ENCODE measurements at places on chromosomes 6 and 20.

DNA sequence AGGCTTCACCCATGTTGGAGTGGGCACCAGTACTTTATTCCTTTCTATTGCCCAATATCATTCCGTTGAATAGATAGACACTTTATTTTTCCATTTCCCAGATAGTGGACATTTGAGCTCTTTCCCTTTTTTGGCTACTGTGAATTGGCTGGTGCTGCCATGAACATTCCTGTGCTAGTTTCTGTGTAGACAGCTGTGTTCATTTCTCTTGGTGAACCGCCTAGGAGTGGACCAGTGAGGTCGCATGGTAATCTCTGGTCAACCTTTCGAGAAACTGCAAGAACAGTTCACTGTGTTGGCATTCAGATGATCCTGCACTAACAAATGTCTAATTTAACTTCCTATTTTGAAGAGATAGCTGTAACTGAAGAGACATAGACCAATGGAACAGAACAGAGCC is 58.6 kb downstream of the RAMACL start:
- DNase-seq = no peak

DNA sequence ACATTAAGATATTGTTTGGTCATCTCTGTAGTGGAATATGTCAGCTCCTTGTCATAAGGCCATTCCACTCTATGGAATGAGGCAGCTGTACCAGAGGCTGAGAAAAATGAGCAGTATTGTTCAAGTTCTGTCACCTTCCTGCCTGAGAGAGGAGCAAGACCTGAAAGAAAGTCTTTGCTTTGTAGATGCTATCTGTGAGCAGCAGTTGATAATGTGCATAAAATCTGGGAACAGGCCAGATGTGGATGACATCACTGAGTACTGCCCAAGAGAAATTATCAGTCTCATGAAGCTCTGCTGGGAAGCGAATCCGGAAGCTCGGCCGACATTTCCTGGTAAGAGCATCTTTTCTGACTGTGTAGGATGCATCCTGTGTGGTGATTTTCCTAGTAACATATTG is 16.8 kb downstream of the RIPK1 start:
- DNase-seq = no peak

- peak; percentile 61 for DNase-seq
Observed at GRCh38 chr6:45710304-45710821, 305.3 kb downstream of the CLIC5 start.

- DNase-seq = no peak
Observed at GRCh38 chr6:107264357-107264840, 149.1 kb upstream of the BEND3 start.

DNA sequence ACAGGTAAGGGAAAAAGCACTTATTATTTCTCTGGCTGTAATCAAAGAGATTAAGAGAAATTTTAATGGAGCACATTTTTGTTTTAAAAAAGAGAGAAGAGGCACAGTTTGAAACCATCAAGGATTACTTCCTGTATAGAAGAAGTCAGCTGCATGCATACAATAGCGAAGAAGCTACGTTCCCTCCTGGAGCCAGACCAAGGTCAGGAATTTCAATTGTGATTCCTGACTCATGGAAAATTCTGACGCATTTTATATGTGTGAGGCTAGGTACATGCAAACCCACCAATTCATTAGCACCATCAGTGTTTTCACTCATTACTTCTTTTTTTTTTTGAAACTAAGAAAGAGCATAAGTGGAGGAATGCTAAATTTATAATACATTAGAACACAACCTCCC is 232.7 kb upstream of the SGK1 start:
- no peak for DNase-seq

DNA sequence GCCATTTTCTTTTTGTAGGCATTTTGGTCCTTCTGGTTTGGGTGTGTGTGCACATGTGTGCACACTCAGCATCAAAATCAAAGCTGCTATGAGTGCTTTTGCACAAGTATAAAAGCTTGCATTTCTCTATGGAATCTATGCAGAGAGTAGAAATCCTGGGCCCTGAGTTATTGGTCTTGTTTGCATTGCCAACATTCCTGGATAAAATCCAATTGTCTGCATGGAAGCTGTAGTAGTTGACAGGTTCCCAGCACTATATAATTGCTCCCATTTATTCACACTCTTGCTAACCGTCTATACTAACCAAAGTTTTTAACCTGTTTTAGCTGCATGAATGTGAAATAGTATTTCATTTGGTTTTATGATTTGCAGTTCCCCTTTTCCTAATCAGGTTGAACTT is 277.0 kb downstream of the FOXA2 start:
- no peak for DNase-seq

DNA sequence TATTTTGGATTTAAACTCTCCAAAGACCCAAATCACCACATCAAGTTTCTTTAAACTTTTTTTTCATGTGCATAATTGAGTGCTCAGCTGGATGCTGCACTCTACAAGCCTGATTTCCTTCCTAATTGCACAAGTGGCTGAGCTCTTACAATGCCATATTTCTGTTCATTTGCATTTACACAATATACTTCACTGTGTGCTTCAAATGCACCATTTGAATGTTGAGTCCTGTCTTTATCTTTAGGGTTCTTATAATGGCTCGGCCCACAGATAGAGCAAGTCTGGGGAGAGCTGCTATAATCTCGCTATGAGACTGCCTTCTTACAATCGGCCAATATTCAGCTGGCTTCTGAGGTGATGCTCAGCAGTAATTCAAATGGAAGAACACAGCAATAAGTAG is 200.6 kb upstream of the MAP3K7 start:
- DNase-seq = no peak

DNA sequence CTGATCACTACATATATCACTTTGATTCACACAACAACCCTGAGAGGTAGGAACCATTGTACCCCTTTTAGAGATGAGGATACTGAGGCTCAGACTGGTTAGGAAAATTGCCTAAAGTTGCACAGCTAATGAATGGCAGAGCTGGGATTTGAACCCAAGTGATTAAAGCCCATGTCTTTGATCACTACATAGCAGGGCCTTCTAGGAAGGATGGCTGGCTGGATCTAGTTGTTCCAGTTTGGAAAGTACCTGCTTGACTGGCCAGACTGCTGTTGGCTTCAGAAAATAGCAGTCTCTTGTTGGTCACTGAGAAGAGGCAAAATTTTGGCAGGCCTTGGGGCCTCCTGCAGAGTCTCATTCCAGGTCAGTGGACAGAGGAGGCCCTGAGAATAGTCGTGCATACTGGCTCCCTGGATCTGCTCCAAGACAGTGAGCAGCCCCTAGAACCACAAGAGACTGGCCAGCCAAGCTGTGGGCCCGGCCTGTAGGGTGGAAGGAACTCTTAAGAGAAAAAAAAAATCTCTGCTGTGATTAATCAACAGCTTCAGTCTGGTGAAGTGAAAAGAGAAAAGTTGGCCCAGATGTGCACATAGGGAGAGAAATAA is 17.5 kb downstream of the PPARD start:
- no peak for DNase-seq

GRCh38 chr6:37785663-37786270 is 33.8 kb upstream of the ZFAND3 start:
- no peak for DNase-seq

- DNase-seq = no peak
Observed at GRCh38 chr6:113182370-113183141, 674.6 kb upstream of the MARCKS start.

DNA sequence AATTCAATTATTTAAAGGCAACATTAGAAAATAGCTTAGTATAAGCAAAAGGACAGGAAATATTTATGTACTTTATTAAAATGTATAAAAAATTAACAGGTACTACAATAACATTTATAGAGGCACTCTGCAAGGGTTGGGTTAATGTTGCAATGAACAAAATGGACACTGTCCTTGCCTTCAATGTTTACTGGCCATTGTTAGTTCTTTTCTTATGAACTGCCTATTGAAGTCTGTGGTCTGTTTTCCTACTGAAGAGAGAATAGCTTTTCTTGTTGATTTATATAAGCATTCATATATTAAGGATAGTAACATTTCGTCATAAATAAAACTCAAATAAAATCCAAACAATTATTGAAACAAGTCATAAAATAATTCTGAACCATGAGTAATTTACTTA is 135.3 kb upstream of the BEND6 start:
- DNase-seq = no peak

DNA sequence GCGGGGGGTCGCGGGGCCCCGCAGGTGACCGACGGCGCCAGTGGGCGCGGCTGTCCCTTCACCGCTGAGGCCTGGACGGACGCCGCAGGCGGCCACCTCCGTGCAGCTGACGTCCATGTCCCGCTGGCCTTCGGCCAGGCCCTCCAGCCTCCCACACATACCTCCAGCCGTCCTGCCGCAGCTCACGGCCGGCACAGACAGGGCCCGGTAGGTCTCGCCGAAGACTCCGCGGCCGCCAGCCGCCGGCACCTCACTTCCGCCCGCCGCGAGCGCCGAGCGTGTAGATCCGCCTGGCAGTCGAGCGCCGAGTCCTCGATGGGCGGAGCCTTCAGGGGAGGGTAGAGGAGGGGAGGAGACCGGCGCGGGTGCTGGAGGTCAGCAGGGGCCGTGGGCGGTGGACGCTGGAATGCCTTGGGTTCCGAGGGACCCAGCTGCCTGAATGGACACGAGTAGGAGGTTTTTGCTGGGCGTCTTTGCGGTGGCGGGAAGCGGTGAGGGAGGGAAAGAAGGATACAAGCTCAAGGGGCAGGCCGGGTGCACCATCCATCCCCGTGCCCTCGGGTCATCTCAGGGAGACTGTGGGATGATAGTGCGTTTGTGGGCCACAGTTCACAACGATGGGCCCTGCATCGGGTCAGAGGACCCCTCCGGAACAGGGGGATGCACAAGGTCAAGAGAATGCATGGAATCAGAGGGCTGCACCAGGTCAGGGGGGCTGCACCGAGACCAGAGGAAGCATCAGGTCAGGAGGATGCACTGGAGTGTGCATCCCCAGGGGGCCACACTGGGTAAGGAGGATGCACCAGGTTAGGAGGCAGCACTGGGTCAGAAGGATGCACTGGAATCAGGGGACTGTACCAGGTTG is at the start of gene EXOC2:
TSS of gene EXOC2 (minus strand) at position 282 of the 865 bp plus-strand sequence. CDS start 55,321 bp downstream, outside the sequence.
- DNase-seq = peak; percentile 90

GRCh38 chr6:10268611-10269310 is 146.1 kb downstream of the TFAP2A start:
- no peak for DNase-seq

DNA sequence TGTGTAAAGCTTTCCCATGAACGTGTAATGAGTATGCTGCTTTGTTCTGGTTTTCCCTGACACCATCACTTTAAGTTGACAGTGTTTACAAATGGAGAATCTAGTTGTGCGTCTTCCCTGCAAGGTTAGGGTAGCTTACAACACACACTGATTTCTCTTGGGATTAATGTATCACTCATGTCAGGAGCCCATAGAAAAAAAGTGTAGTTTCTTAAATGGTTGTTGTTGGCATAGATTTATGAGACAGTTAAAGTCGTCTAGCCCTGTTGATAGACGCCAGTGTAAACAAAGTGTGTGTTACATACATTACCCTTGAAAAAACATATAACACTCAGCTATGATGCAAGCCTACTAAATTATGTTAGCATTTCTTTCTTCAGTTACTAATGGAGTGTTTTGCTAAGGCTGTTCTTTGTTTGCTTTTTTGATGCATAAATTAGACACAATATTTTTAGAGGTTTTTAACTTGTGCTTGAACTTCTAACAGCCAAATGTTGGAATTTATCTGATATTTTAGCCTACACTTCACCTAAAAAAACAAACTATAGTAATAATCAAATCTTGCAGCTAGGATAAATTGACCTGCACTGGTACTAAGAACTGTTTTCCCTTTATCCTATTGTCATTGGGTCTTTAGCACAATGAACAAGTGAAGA is 88.6 kb downstream of the RNF217 start:
- no peak for DNase-seq

GRCh38 chr20:63625771-63626423 is 1.0 kb downstream of the GMEB2 start:
- peak; percentile 48 for DNase-seq

GRCh38 chr20:48141660-48142515 is 356.6 kb upstream of the SULF2 start:
- DNase-seq = no peak

DNA sequence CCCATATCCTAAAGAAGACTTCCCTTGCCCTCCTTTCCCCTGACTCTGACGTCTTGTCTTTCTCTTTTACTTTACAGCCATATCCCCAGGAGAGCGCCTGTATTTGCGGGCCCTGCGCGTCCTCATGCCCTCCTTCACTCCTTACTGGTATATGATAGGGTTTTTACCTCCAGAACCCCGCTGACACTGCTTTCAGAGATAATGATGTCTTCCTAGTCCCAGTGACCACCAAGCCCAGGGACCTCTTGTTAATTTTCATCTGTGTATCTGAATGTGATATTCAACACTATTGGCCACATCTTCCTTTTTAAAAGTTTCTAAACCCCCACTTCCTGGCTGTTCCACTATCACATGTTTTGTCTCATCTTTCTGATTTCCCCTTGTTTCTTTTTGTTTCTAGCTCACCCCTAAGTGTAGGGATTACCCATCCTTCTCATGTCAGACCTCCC is 102.0 kb downstream of the HIVEP1 start:
- peak; percentile 30 for DNase-seq

GRCh38 chr6:46899659-46900058 is 22.1 kb downstream of the ADGRF5 start:
- DNase-seq = no peak

GRCh38 chr6:41059556-41059955 is 6.6 kb downstream of the APOBEC2 start:
- DNase-seq = no peak

- no peak for DNase-seq
Observed at GRCh38 chr6:77341058-77341986, 122.0 kb downstream of the HTR1B start.

- DNase-seq = no peak
Observed at GRCh38 chr6:854406-855118, 161.6 kb upstream of the EXOC2 start.

- peak; percentile 38 for DNase-seq
Observed at GRCh38 chr20:16821211-16822089, 73.3 kb downstream of the OTOR start.

- DNase-seq = peak; percentile 42
Observed at GRCh38 chr6:11538052-11538818, 686 bp downstream of the TMEM170B start.

- DNase-seq = peak; percentile 30
Observed at GRCh38 chr6:99364026-99364425, 14.6 kb upstream of the FAXC start.

DNA sequence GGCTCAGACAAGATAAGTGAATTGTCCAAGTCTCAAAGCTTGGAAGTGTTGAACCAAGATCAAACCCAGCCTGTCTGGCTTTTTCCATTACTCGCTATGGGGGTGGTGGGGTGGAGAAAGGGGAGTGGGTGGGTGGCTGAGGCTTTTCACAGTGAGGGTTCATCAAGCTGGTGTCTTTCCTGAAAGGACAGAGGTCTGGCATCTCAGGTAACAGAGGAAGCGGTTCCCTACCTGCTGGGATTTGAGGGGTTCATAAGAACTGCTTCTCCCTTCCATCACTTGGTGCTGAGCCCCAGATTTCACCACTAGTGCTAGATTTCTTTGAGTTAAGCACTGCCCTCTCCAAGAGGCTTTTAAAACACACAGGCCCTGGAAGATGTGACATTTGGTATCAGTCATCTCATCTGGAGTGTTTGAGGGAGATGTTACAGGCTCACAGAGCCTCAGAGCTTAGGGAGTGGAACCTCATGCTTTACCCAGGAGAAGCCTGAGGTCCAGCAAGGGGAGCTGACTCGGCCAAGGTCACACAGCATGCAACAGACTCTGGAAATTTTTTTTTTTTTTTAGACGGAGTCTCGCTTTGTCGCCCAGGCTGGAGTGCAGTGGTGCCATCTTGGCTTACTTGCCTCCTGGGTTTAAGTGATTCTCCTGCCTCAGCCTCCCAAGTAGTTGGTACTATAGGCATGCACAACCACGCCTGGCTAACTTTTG is 6.0 kb upstream of the VEGFA start:
- DNase-seq = no peak

Measured in GM10248 (cell line).